ENCODE measurements at places on chromosomes 5 and 9.

- no peak for DNase-seq
These were observed 63.7 kb upstream of the SIMC1 start for GRCh38 chr5:176174345-176175025.

DNA sequence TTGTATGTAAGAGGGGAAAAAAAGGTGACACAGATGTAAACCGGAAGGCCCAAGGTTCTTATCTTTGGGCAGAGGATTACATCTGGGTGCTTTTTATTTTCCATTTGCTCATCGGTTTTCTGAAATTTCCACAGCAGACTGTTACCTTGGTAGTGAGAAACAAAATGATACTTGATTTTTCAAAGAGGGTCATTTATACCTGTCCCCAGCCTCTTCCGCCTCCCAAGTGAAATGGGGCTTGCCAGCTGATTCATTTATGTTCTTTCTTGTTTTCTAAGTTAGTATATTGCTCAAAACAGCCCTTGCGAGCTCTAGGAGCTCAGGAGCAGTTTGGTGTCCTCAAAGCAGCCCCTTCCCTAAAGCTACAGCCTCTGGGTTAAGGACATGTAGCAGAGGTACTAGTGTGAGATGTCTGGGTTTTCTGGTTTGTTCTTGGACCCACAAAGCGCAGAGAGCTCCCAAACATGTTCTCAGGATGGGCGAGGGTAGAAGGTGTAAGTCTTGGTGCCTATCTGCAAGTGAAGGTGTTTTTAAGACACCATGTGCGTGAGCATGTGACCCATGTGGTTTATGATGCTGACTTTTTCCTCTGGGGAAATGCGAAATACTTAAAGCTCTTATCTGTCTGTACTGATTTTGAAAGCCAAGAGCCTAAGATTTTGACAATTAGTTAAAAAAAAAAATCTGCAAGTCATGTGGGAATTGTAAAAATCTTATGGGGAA, 38.3 kb downstream of the DAPK1 start:
- no peak for DNase-seq

GRCh38 chr5:133891390-133891789, 77.0 kb downstream of the C5orf15 start:
- DNase-seq, result no peak

GRCh38 chr5:148768806-148769415, 57.5 kb upstream of the ADRB2 start:
- no peak for DNase-seq

DNA sequence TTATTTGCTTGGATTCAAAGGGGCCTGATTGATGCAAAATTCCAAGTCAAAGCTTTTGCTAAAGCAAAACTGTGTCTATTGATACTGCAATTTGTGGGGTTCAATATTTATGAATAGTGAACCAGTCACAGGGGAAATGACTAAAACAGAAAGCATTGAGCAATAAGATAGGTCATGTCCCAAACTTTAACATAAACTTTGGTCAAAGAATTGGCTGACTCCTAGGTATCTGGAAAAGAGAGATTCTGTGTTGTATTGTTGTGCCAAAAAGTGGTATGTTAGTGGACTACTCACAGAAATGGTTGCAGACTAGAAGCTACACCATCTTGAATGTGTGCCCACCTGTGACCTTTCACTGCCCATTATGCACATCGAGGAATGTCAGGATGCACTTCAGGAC, 585.5 kb upstream of the RGMB start:
- no peak for DNase-seq

- DNase-seq, result no peak
These were observed 199.5 kb downstream of the FOXD4L6 start for GRCh38 chr9:40928803-40929487.

DNA sequence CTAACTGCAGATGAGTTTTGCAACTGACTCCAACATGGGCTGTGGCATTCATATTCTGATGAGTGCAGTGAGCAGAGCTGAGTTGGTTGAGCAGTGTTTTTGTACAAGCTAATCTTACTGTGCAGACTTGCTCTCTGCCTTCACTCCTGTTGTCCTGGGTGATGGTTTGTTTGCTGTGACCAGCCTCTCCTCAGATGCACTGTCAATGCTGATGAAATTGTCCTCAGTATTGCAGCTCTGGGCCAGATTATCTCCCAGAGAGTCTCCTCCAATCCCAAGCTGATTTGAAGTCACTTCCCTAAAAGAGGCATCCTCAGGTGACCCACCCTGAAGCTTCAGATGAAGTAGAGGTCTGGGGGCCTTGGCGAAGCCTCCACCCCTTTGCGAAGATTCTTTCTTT, 581.8 kb downstream of the ACTL7B start:
- no peak for DNase-seq

- no peak for DNase-seq
These were observed 135.9 kb upstream of the RPS23 start for GRCh38 chr5:82414041-82414388.

GRCh38 chr5:121702682-121703081, 149.0 kb upstream of the FTMT start:
- no peak for DNase-seq

- DNase-seq, result peak; percentile 61
These were observed 76.7 kb downstream of the GRAMD2B start for GRCh38 chr5:126499853-126500342.

GRCh38 chr5:170791325-170791954, 7.9 kb downstream of the GABRP start:
- DNase-seq, result no peak

GRCh38 chr5:100904259-100904861, 1.3 kb upstream of the ST8SIA4 start:
- DNase-seq, result peak; percentile 58

DNA sequence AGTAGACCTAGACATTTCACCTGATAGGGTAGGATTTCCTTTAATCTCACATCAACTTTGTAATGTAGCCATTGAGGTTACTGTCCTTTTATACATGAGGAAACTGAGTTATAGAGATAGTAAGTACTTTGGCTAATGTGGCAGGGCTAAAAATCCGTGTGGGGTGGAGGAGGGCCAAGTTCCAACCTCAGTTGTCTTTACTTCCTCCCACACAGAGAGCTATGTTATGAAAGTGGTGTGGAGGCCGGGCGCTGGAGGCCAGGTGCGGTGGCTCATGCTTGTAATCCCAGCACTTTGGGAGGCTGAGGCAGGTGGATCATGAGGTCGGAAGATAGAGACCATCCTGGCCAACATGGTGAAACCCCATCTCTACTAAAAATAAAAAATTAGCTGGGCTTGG, 173.3 kb downstream of the PALM2AKAP2 start:
- no peak for DNase-seq

- no peak for DNase-seq
These were observed 141.2 kb downstream of the PARP8 start for GRCh38 chr5:50807661-50808060.

GRCh38 chr5:127042593-127042992, 12.2 kb upstream of the MARCHF3 start:
- no peak for DNase-seq

- no peak for DNase-seq
These were observed 49.7 kb downstream of the GNAQ start for GRCh38 chr9:77981907-77982306.

GRCh38 chr5:9112520-9113291, 433.2 kb downstream of the SEMA5A start:
- no peak for DNase-seq

DNA sequence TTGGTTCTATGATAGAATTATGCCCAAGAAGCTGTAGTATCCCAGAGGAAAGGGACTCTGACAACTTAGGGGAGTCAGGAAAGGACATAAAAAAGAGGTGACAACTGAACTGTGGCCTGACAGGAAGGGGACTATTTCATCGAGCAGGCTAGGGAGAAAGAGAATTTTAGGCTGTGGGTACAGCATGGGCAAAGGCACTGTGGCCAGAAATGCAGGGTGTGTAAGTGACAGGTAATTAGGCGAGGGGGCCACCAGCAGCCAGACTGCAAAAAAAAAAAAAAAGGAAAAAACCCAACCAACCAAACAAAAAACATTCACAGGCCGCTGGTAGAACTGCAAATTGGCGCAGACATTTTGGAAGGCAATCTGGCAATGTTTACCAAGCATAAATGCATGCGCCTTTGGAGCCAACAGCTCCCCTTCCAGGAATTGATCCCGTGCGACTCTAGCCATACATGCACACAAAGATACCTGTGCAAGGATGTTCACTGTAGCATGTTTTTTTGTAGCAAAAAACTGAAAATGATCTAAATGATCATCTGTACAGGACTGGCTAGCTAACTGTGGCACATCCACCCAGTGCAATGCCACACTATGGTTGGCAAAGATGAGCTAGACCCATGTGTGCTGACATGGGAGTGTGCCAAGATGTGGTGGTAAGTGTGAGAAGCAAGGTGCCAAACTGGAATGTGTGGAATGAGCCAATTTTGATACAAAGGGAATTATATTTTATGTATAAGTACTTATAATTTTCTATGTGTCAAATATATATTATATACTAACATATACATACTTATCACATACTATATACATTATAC, 1.1 kb downstream of the EIF4E1B start:
- no peak for DNase-seq

GRCh38 chr9:11023201-11023600, 410.4 kb upstream of the PTPRD start:
- DNase-seq, result no peak

- DNase-seq, result no peak
These were observed 28.4 kb downstream of the JADE2 start for GRCh38 chr5:134553821-134554267.

DNA sequence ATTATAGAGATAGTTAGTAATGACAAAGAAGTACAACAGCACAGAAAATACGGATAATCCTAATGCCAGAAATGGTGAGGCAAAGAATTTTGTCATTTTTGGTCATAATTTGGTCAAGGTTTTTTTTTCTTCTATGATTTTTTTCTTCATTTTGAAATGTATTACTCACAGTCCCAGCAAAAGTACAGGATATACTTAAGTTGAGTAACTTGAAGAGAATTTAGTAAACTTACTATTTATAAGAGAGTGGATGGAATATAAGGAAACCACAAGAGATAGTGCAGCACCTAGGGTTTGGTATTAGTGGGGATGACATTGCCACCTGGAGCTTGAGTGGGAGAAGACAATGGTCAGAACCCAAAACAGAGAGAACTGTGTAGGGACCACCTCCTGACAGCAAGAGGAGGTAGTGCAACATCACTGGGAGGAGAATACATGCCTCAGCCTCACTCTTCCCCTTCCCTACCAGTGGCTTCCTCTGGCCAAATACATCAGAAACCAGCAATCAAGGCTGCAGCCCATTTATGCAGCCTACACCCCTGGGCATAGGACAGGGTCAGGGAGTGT, 434.5 kb upstream of the TRPC7 start:
- DNase-seq, result no peak

- DNase-seq, result no peak
These were observed 80.8 kb upstream of the ARAP3 start for GRCh38 chr5:141762790-141763368.

DNA sequence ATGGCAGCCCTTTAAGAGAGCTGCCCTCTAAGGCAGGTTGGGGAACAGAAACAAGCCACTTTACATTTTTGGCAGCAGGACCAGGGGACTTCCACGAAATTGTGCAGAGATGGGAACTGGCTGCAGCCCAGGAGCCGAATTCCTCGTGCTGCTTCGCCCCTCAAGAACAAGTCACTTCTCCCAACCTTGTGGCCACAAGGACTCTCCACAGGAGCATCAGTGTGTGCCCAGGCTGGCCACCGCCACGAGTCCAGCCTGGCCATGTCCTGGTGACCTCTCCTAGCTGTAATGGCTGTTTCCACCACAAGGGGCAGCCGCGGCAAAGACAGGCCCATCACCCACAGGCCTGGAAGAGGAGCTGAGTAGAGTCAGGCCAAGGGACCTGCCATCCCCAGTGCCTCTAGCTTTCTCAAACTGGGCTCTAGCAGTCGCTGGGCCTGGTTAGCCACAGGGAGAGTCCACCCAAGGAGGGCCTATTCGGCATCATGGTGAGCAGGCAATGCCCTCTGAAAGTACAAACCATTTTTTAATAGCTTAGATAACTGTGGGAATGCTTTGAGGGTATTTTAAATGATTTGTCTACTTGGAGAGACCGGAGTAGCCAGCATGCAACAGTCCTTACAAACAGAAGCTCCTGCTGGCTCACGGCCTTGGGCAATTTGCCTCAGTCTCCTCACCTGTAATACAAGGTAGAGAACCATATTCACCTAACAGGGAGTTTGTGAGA, 129.0 kb downstream of the COL23A1 start:
- peak; percentile 28 for DNase-seq

DNA sequence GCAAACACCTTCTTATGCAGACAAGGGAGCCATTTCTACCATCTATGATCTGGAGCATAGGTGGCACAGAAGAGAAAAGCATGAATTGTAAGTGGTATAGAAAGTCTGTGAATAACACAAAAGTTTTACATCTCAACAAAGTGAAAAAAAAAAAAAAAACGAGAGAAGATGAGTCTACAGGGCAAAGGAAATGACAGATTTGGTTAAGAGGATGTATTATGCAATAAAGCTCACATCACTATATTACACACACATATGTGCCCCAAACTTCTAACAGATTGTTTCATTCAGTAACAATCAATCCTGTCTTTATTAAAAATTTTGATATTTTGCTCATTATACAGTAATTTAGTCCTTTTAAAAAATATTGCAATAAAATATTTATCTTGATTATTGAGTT, 49.8 kb downstream of the CERT1 start:
- DNase-seq, result no peak

- peak; percentile 57 for DNase-seq
These were observed 786 bp upstream of the NTNG2 start for GRCh38 chr9:132160802-132161742.

GRCh38 chr5:96159043-96159442, 197.4 kb upstream of the ELL2 start:
- no peak for DNase-seq

- no peak for DNase-seq
These were observed 302.4 kb downstream of the SMARCA2 start for GRCh38 chr9:2317591-2317990.

DNA sequence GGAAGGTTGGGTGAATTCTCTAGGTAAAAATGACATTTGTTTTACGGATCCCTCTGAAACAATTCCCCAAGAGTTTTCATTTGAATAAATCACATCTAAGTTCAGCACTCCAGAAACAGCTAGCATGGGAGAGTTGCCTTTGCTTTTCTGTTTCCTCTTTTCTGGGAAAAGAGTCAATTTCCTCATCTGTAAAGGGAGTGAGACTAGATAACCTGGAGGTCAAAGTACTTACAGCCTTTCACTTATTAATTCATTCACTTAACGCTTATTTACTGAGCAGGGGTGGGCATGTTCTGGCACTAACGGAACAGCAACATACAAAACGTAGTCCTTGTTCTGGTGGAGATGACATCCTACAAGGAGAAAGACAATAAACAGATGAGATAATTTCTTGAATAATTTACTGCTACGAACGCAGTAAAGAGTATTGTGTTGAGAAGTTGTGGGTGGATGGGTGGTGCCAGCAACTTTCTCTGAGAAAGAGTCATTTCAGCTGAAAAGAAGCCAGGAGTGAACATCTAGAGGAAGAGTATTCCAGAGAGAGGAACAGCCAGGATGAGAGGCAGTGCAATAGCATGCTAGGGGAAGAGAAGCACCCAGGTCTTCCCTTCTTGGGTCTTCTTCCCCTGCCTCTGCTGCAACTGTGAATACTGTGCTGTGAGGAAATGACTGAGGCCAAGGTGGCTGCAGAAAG, 335.6 kb downstream of the ZSWIM6 start:
- no peak for DNase-seq

- DNase-seq, result no peak
These were observed 61.3 kb downstream of the MAT2B start for GRCh38 chr5:163566678-163567077.

- DNase-seq, result no peak
These were observed 51.3 kb upstream of the SLC30A5 start for GRCh38 chr5:69042500-69042899.

Data from CD4-positive, alpha-beta T cell treated with Interleukin-15 for 4 hours (primary cell).